ENCODE measurements at places on chromosomes 5 and 9. TPM values are rescaled to one million over a fixed set of nuclear protein-coding genes. Genes with fewer than 3 reads are reported as not detected.

The FBP2 gene
- total RNA-seq = not detected

The GARIN3 gene
- not detected for total RNA-seq

The RIMOC1 gene
- total RNA-seq = 20.4 TPM

The OLFML2A gene
- total RNA-seq = 0.38 TPM

The STARD4 gene
- total RNA-seq = 45.3 TPM

The SV2C gene
- total RNA-seq = not detected

The C5orf58 gene
- not detected for total RNA-seq

GRCh38 chr5:17992291-17992690 is 358.0 kb downstream of the TAF11L14 start:
- DNase-seq = no peak

GRCh38 chr9:125989090-125989501 is 241.9 kb downstream of the PBX3 start:
- no peak for DNase-seq

DNA sequence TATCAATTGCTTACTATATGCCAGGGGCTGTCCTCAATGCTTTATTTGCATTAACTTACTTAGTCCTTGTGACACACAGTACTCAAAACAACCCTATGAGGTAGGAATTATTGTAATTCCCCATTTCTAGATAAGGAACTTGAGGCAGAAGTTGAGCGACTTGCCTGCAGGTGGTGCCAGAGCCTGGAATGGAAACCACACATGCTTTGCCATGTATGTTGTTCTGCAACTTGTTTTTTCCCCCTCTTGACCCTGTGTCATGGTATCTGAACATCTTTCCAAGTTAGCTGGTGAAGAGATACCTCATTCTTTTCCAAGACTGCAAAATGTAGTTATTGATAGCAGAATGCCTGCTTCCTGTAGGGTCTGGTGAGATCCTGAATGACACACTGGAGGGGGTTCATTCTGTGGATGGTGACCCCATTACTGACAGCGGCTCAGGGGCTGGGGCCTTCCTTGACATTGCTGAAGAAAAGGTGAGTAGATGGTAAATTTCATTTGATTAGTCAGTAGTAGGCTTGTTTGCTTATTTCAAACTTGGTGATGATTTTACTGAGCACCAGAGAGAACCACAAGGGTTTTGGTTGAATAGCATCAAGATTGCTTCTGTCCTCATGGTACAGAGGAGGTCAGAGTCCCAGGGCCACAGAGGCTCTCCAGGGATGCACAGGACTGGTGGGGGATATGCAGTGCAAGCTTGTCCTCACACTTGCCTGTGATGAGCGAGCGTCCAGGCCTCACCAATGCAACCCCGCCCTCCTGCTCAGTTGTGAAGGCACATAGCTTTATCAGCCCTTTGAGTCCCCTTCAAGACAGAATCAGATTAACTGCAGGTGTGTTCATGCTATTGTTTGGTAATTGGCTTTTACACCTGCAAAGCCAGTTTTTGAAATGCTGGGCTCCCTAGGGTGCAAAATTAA is 57.0 kb downstream of the COL15A1 start:
- DNase-seq = peak; percentile 82

GRCh38 chr9:121217609-121218292 is 16.1 kb upstream of the RAB14 start:
- DNase-seq = peak; percentile 65

- peak; percentile 52 for DNase-seq
Observed at GRCh38 chr5:60287174-60287771, 393.7 kb upstream of the PDE4D start.

GRCh38 chr5:103139264-103139865 is 19.3 kb downstream of the PPIP5K2 start:
- DNase-seq = peak; percentile 75

GRCh38 chr9:121997791-121998190 is 95.3 kb downstream of the TTLL11 start:
- DNase-seq = no peak

GRCh38 chr9:121943463-121943862 is 149.6 kb downstream of the TTLL11 start:
- DNase-seq = no peak

DNA sequence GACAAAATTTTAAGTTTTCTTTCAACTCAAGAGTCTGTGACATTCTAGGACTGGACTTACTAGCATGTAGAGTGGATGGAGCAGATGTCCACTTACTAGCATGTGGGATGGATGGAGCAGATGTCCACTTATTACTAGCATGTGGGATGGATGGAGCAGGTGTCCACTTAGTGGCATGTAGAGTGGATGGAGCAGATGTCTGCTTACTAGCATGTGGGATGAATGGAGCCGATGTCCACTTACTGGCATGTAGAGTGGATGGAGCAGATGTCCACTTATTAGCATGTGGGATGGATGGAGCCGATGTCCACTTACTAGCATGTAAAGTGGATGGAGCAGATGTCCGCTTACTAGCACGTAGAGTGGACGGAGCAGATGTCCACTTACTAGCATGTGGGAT is 2.4 kb downstream of the SLC36A1 start:
- DNase-seq = no peak

GRCh38 chr5:146538432-146538831 is 22.4 kb upstream of the GPR151 start:
- no peak for DNase-seq

DNA sequence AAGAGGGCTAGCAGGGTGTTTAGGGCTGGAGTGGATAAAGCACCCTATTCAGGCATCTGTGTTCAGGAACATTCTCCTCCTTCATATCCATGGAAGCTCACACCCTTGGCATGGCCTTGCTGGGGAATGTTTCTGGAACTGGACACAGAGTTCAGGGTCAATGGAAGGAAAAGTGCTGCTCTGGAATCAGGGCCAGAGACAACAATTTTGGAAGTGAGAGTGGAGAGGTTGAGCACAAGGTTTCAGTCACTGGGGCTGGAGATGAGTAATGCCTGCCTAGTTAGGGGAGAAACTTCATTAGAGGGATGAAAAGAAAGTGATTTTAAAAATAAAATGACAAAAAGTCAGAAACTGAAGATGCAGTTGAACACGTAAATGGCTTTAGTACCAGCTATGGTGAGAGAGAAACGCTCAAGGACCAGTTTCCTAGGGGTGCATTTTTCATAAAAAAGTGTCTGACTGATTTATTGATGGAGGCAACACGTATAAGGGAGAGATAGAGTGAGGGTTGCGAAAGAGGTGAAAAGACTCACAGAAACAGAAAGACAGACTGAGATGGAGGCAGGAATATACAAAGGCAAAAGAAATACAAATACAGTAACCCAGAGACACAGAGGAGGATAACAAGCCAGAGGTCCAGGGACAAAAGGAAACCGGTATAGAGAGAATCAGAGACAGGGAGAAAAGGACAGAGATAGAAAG is 8.0 kb upstream of the TNFSF15 start:
- no peak for DNase-seq

DNA sequence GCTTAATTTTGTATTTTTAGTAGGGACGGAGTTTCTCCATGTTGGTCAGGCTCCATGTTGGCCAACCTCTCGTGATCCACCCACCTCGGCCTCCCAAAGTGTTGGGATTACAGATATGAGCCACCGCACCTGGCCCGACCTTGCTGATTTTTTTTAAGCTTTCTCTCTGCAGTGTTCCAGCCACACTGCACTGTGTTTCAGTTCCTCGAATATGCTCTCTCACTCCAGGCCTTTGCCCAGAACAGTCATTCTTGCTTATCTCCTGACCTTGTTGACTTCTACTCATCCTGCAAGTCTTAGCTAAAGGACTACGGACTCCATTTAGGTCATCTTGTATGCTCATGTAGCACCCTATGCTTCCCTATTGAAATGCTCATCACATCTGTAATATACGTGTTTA is 3.3 kb downstream of the SNAPC3 start:
- no peak for DNase-seq

DNA sequence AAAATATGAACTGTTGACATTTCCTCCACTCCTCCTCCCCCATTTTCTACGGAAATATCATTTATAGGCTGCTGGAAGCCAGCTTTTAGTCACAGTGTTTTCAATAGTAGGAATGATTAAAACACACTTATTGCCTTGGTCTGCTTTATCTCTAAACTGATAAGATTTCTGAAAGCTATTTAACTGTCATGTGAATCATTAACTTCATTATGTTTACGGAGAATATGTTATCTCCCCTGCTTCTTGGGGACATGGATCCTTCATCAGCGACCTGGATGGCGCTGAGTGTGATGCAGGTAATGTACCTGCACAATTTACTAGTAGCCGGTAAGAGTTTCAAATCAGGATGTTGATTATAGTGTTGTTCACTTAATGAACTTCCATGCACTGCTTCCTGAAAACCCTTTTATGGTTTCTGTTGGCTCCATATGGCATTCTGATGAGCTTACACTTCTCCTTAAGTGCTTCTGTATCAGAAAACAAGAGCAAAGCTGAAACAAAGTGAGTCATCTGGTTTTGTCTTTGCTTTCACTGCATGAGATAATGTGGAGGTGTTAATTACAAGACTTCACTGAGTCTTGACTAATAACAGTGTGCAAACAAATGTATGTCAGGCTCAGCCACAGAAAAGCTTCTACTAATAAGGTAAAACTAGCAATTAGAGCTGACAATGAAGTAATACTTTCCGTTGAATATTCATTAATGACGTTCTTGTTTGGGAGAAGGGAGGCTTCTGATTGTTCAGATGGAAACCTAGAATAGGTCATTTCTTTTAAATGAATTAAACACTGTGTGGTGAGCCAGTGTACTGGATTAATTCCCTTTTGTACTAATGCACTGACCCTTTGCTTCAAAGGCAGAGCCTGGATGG is 162.4 kb upstream of the ZNF608 start:
- peak; percentile 43 for DNase-seq

DNA sequence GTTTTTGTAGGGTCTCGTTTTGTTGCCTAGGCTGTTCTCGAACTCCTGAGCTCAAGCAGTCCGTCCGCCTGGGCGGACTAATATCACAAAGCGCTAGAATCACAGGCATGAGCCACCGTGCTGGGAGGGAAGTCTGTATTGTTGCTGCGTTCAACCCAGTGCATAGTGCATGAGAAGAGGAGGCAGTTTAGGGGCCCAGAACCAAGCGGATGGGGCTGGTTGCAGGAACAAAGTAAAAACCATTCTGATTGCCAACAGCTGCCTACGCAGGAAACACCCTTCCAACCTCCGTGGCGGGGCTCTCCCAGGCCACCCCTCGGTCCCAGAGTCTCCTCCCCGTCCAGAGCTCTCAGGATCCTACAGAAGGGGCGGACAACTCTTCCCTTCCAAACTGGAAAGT is 87.1 kb downstream of the ANXA2R start:
- peak; percentile 32 for DNase-seq

DNA sequence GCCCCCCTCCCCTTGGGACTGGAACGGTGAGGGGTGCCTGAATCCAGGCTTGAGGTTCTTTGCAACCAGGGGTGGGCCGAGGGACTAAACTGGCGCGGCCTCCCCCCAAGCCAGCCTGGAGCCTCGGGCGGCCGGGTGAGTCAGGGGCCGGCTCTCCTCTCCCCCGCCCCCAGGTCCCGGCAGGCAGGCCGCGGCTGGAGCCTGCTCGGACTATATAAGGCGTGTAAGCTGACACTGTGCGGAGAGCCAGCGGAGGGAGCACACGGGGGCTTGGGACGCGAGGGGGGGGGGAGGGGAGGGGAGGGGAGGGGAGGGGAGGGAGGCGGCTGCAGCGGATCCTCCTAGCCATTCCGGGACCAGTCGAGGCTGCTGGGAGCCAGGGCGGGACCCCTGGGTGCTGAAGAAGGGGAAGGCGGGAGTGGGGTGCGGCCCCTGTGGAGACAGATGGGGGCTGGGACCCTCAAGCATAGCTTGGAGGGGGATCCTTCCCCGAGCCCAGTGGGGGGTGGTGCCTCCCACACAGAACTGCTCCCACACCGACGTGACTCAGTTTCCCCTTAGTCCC is 595 bp downstream of the PDLIM7 start:
- peak; percentile 96 for DNase-seq

GRCh38 chr5:178664141-178664540 is 37.3 kb upstream of the CLK4 start:
- no peak for DNase-seq

DNA sequence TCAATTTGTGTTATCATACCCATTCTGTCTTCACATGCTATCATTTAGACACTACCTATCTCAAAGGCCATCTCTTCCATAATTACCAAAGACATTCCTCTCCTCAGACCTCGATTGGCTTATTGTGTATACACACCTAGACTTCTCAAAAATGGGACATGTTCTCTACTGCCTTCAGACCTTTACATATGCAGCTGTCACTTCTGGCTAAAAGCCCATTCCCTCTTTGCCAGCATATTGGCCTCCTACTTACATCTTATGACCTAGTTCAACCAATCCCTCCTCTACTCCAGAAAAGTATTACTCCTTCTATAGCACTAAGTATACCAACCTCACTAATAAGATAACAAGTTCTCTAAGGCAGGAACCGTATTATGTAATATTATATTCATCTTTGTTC is 84.4 kb downstream of the RAPGEF6 start:
- no peak for DNase-seq

- DNase-seq = no peak
Observed at GRCh38 chr5:15069407-15069905, 197.9 kb upstream of the ANKH start.

GRCh38 chr5:107444300-107444699 is 226.4 kb downstream of the EFNA5 start:
- no peak for DNase-seq

DNA sequence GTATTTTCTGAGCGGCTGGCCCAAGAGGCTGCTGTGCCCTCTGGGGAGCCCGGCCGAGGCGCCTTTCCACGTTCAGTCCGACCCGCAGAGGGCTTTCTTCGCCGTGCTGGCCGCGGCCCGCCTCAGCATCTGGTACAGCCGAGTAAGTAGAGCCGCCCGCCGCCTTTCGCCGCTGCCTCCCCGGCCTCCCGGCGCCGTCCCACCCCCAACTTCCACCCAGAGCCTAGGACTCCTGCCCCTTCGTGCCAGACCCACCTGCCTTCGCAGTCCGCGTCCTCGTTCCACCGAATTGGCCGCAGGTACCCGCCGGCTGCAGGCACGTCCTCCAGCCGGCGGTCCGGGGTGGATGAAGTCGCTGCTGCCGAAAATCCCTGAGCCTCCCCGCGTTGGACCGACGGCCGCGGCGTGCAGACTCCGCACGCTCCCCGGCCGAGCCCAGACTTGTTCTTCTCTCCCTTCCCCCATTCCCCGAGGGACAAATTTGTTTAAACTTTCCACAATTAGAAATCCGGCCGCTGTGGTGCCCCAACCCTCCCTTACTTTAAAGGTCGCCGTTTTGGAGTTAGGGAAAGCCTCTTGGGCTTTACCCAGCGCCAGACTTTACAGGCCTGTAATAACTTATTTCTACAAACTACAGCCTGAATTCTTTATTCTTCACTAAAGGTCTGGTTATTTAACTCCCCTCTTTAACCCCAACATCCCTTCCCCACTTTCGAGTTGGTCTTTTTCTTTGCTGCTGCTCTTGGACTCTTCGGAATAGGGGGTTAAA is 589 bp downstream of the RIC1 start:
- DNase-seq = peak; percentile 73

- no peak for DNase-seq
Observed at GRCh38 chr9:130124085-130124860, 47.9 kb upstream of the NCS1 start.

DNA sequence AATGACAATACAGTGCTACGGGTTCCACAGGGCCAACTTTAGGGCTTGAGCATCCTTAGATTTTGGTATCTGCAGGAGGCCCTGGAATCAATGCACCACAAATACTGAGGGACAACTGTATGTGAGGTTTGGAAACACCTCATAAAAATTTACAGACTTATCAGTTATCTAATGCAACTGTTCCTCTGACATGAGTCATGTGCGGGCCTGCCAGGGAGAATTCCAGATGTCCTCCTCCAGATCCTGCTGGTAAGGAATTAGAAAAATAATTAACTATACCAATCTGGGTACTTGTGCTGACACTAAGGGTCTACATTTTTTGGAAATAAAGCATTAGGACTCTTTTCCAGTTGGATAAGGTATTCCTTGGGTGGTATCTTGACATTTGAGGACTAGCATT is 333.3 kb downstream of the ARRDC3 start:
- peak; percentile 56 for DNase-seq
